Activated T-cell treated with anti-CD3 and anti-CD28 coated beads, Interleukin-2, amount 50 U/mL, for 72 hours (primary cell): ENCODE measurements at places on chromosomes 4 and X. TPM values are rescaled to one million over a fixed set of nuclear protein-coding genes. Genes with fewer than 3 reads are reported as not detected.

CLTRN gene
- 1.6 TPM for total RNA-seq

PPEF1 gene
- total RNA-seq: 0.97 TPM

DNA sequence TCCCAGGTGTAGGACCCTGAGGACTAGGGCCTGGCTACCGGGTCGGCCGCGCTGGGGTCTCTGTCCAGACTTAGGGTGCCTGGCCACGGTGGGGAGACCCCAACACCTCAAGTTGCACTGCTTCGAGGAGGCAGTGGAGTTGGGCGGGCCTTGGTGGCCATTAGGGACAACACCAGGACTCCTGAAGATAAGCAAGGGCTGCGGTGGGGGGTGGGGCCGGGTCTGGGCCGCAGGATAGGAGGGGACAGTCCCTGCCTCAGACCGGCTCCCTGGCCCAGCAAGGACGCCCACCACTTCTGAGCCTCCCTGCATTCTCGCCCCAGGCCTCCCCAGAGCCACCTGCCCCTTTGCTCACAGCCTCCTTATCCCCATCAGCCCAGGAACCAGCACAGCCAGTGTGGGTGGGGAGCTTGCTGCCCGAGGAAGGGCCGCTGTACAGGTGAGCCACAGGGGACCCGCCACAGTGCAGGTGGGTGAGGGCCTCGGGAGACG is 5.5 kb upstream of the MXD4 start:
- no peak for DNase-seq
- H3K4me3 ChIP-seq: no peak overlapping the region
- no peaks in the 10 kb centered on the region for H3K4me1 ChIP-seq
- H3K27me3 ChIP-seq: no peaks in the 10 kb centered on the region
- no peak overlapping the region for H3K27ac ChIP-seq

DNA sequence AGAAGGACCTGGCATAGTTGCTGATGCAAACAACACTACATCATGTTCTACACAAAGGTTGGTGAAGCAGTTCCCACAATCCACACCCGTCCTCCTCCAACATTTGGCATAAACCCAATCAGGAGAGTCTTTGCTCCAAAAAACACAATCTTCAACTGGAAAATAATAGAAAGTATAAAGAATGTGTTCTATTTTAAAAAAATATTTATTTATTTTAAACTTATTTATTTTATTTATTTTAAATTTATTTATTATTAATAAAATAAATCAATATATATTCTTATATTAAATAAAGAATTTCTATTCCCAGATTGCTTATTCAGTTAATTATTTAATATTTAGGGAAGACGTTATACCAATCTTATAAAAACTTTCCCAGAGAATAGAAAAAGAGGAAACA is 1753.7 kb upstream of the AGA start:
- H3K4me3 ChIP-seq: no peak overlapping the region
- H3K27me3 ChIP-seq: no peaks in the 10 kb centered on the region
- no peak overlapping the region for H3K27ac ChIP-seq
- no peak for DNase-seq

DNA sequence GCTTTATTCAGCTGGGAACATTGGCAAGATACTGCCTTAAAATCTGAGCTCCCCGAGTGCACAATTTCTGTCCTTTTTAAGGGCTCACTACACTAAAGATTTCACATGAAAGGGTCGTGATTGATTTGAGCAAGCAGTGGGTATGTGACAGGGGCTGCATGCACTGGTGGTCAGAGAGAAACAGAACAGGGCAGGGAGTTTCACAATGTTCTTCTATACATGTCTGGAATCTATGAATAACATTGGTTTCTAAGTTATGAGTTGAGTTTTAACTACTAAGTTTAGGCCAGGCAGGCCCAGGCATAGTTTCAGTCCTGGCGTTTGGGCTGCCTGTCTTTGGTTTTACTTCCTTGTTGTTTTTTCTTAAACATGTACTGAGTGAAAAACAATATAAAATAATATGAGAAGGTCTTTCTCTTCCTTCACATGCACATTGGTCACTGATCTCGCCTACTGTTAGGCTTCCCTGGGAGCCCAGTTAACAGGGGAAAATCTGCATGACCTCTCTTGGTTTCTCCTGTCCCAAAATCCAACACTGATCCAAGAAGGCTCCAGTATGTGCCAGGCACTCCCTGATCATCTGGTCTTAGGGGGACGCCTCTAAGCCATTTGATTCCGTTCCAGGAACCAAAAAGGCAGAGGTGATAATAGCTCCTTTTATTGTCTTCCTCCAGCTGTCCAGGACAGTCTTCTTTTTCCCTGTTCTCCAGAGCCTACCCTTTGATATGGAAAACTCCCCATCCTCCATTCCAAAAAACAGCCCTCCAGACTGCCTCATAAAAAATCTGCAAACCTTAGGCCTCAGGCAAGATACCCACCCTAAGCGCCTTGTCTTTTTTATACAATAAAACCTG is at the start of gene UGT2B17:
Gene UGT2B17 (minus strand): TSS at position 51 of the 854 bp plus-strand sequence. CDS start 7,838 bp downstream, outside the sequence.
- H3K36me3 ChIP-seq: no peaks in the 10 kb centered on the region
- no peak for DNase-seq
- no peak within 1 kb of the TSS for H3K27ac ChIP-seq
- H3K4me1 ChIP-seq: no peaks in the 10 kb centered on the region
- no peak within 1 kb of the TSS for H3K4me3 ChIP-seq

GRCh38 chr4:80393246-80393969 is 57.9 kb downstream of the CFAP299 start:
- peak overlapping the region; percentile 36 for H3K27ac ChIP-seq
- H3K36me3 ChIP-seq: peaks cover 3% of the 10 kb centered on the region
- H3K27me3 ChIP-seq: no peaks in the 10 kb centered on the region
- H3K4me1 ChIP-seq: peaks cover 10% of the 10 kb centered on the region
- no peak overlapping the region for H3K4me3 ChIP-seq
- DNase-seq: peak; percentile 36

DNA sequence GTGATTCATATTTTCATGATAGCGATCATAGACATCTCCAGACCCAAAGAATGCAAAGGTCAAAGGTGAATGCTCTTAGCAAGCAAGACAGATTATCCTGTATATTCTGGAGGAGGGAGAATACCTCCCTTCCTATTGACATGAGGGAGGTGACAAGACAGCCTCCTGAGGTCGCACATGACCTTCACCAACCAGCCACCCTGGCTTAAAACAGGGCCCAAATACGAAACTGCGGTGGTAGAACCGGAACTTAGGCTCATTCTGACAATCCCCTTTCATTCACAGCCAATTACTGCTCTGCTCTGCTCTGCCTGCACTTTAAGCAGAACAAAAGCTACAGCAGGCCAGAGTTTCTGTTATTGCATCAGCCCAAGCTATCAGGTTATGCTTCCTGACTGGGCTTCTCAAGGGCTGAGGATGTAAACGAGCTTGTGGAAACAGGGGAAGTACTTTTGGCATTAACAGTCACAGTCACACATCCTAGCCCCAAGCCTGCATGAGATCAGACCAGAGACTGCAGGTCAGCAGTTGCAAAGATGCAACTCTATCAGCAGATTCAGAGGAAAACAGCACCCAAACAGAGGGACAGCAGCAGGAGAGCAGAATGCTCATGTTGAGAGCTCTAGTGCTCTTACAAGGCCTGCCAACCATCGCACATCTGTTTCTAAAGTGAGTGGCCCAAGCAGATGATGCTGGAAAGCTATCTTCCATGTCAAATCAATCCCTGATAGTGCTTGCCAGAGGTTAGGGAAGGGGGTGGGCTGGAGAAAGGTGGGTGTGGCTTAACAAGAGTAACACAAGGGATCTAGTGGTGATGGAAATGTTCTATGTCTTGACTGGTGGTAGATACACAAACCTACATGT is 51.3 kb upstream of the MAP3K15 start:
- H3K36me3 ChIP-seq: peaks cover 12% of the 10 kb centered on the region
- peak overlapping the region; percentile 89 for H3K27ac ChIP-seq
- H3K4me3 ChIP-seq: peak overlapping the region; percentile 70
- H3K4me1 ChIP-seq: peaks cover 62% of the 10 kb centered on the region
